ENCODE measurements at places on chromosomes 13 and 19.

DNA sequence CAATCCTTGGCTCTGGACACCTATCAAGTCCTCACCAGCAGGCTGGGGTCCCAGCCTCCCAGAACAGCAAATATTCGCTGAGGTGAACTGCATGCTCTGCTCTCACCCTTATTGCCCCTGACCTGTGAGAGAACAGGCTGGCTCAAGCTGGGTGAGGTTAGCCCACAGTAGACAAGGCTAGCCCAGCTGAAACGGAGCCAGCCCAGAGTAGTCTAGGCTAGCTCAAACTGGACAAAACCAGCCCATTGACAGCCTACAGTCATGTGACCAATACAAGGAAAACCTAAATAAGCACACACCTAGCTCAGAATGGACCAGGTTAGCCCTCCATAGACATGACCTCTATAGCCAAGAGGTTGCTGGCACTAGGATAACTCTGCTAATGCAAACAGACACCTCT, 38.4 kb downstream of the CCL25 start:
- H3K36me3 ChIP-seq = no peaks in the 10 kb centered on the region
- H3K27me3 ChIP-seq = peaks cover 8% of the 10 kb centered on the region

DNA sequence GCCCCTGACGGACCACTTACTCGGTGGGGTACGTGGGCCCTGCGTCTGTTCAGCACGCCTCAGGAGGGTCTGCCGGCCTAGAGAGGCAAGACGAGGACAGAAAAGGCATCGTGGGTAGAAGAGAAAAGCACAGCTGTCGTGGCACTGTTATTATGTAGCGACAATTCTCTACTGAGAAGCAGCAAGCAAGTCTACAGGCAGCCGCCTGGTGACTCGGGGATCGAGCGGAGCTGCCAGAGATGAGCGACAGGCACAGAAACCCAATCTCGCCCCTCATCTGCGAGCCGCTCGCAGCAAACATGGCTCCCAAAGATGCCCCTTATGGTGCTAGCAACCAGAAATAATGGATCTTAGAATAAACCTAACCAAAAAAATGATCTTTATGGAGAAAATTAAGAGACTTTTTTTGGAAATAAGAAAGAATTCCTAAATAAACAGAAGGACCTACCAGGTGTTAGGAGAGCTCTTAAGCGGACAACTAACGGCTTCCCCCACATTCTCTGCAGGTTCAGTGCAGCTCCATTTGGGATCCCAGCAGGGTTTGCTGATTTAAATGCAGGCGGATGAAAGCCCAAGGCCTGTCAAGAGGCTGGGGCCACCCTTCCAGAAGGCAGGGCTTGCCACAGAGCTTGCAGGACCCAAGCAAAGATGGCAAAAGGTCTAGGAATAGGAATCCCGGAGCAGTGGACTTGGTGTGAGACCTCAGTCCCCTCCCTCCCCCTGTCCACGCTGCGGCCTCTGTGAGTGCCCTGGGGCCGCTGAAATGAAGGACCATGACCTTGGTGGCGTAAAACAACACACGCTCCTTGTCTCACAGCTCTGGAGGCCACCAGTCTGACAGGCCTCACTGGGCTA, 152.6 kb downstream of the KDM4B start:
- H3K4me1 ChIP-seq = no peaks in the 10 kb centered on the region
- H3K27me3 ChIP-seq = no peaks in the 10 kb centered on the region
- peaks cover 23% of the 10 kb centered on the region for H3K36me3 ChIP-seq
- DNase-seq = no peak
- no peak overlapping the region for H3K27ac ChIP-seq

GRCh38 chr13:42225051-42225450, 46.9 kb upstream of the AKAP11 start:
- no peak overlapping the region for H3K27ac ChIP-seq
- DNase-seq = no peak
- no peaks in the 10 kb centered on the region for H3K4me1 ChIP-seq
- no peaks in the 10 kb centered on the region for H3K27me3 ChIP-seq

GRCh38 chr13:98348466-98349200, 171.6 kb upstream of the RNF113B start:
- H3K27ac ChIP-seq = no peak overlapping the region
- DNase-seq = no peak
- H3K4me3 ChIP-seq = no peak overlapping the region
- H3K27me3 ChIP-seq = no peaks in the 10 kb centered on the region
- no peaks in the 10 kb centered on the region for H3K4me1 ChIP-seq

GRCh38 chr13:27133889-27134288, 37.7 kb downstream of the USP12 start:
- no peak overlapping the region for H3K4me3 ChIP-seq
- no peaks in the 10 kb centered on the region for H3K27me3 ChIP-seq
- H3K36me3 ChIP-seq = no peaks in the 10 kb centered on the region
- peaks cover 79% of the 10 kb centered on the region for H3K4me1 ChIP-seq
- no peak overlapping the region for H3K27ac ChIP-seq
- no peak for DNase-seq

GRCh38 chr19:30898353-30899103, 450.7 kb downstream of the TSHZ3 start:
- no peaks in the 10 kb centered on the region for H3K36me3 ChIP-seq
- no peak for DNase-seq
- no peak overlapping the region for H3K27ac ChIP-seq
- no peak overlapping the region for H3K4me3 ChIP-seq
- no peaks in the 10 kb centered on the region for H3K27me3 ChIP-seq

DNA sequence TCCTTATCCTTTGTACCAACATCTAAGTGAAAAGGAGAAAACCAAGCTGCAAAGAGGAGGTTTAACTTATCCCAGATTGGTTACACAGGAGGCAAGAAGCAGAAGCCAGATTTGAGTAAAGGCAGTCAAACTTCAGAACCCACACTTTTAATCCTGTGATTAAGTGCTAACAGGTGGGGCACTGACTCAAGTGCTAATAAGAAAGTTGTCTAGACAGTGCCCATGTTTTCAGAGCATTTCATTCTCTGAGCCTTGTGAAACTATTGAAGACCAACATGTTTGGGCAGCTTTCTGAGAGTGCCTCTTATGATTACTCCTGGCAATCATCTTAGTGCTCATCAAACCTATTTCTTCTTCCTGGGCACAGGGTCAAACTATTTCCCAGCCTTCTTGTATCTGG, 380.8 kb downstream of the KCNRG start:
- no peak overlapping the region for H3K27ac ChIP-seq
- no peak for DNase-seq
- H3K27me3 ChIP-seq = no peaks in the 10 kb centered on the region

- no peak for DNase-seq
- no peak overlapping the region for H3K4me3 ChIP-seq
- no peaks in the 10 kb centered on the region for H3K4me1 ChIP-seq
- H3K27me3 ChIP-seq = no peaks in the 10 kb centered on the region
- H3K27ac ChIP-seq = no peak overlapping the region
- no peaks in the 10 kb centered on the region for H3K36me3 ChIP-seq
Observed at GRCh38 chr13:74203576-74203975, 69.4 kb upstream of the KLF12 start.

GRCh38 chr13:46516599-46517338, 36.2 kb upstream of the LRCH1 start:
- no peaks in the 10 kb centered on the region for H3K4me1 ChIP-seq
- H3K4me3 ChIP-seq = no peak overlapping the region
- no peak overlapping the region for H3K27ac ChIP-seq
- no peaks in the 10 kb centered on the region for H3K27me3 ChIP-seq
- DNase-seq = no peak

GRCh38 chr19:28019901-28020300, 1193.0 kb downstream of the UQCRFS1 start:
- no peaks in the 10 kb centered on the region for H3K4me1 ChIP-seq
- H3K27me3 ChIP-seq = no peaks in the 10 kb centered on the region
- no peak for DNase-seq
- no peaks in the 10 kb centered on the region for H3K36me3 ChIP-seq

DNA sequence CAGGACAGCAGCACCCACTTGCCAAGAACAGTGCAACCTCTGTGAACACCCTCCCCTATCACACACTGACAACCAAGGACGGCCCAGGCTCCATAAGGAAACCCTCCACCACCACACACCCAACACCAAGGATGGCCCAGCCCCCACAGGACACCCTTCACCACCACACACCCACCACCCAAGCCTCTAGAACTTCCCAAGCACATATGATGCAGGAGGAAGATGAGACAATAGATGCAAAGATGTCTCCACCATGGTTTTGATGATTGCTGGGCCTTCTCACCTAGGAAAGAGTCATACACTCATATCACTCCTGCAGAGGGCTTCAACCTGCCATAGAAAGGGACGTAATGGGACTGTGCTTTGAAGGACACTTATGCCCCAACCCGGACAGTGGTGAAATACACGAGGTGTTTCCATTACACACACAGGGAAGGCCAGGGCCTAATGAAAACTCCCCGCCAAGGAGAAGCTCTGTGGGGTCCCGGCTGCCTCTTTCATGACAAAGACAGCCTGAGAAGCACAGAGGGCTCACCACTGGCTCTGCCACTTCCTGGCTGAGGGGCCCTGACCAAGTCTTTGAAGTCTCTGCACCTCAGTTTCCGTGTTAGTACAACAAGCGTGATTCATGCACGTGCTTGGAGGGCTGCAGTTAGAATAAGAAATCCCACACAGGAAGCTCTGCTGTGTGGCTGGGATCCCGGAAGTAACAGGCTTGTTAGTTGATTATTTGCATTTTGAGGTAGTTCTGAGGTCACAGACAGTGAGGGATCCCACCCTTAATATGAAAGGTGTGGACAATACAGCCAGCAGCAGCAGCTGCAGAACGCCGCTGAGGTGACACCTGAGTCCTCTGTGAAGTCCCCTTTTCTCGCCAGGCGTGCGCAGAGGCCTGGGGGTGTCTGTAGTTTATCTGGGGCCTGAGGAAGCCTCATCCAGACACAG, 61.9 kb upstream of the ATP12A start:
- H3K4me3 ChIP-seq = no peak overlapping the region
- H3K27ac ChIP-seq = no peak overlapping the region
- DNase-seq = no peak
- no peaks in the 10 kb centered on the region for H3K36me3 ChIP-seq

GRCh38 chr19:31988256-31988655, 357.2 kb upstream of the ZNF507 start:
- H3K27ac ChIP-seq = no peak overlapping the region
- no peaks in the 10 kb centered on the region for H3K4me1 ChIP-seq
- no peak for DNase-seq
- H3K4me3 ChIP-seq = no peak overlapping the region
- no peaks in the 10 kb centered on the region for H3K36me3 ChIP-seq

DNA sequence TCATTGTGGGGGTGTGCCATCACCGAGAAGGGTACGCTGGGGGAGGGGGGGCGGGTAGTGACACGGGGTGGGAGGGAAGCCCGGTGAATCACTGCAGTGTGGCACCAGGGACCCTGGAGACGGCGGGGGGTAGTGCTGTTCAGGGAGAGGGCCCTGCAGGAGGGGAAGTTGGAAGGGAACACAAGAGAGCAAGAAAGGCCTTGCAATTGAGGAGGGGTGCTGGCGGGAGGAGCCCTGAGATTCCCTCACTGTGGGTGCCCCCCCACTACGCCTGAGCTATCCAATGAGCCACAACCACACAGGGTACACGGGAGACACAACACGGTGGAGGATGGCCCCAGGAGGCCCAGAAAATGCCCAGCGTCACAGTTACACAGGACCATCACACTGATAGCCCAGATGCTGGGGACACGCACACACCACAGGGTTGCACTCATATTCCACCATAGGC, 516 bp upstream of the ATP1A3 start:
- H3K36me3 ChIP-seq = no peaks in the 10 kb centered on the region
- peaks cover 31% of the 10 kb centered on the region for H3K4me1 ChIP-seq
- H3K27ac ChIP-seq = no peak overlapping the region
- no peak for DNase-seq
- H3K4me3 ChIP-seq = no peak overlapping the region

DNA sequence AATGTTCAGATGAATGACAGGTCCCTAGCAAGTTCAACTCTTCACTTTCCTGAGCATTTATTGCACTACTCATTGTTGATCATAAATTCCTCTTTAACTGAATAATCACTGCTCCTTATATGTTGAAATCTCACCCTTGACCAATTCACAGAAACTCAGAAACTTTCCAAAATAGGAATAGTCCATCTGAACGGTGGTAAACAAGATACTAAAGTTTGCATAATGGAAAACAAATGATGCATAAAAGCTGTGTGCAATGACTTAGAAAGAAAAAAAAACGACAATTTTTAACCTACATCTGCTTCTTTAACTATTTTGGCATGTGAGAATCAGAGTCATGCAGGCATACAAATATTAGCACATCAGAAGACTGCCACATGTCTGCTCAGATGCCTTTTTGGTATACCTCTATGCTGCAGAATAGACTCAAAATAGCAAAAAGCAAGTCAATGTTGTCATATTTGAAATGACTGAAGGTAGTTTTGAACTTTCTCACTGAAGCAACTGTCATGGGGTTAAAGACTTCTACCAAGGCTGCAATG, 34.8 kb downstream of the SLC10A2 start:
- H3K27me3 ChIP-seq = no peaks in the 10 kb centered on the region
- DNase-seq = no peak
- no peaks in the 10 kb centered on the region for H3K36me3 ChIP-seq
- no peaks in the 10 kb centered on the region for H3K4me1 ChIP-seq

- H3K27ac ChIP-seq = no peak overlapping the region
- H3K36me3 ChIP-seq = peaks cover 34% of the 10 kb centered on the region
- H3K27me3 ChIP-seq = no peaks in the 10 kb centered on the region
- H3K4me3 ChIP-seq = no peak overlapping the region
Observed at GRCh38 chr19:16373989-16374388, 49.4 kb downstream of the KLF2 start.

- H3K36me3 ChIP-seq = no peaks in the 10 kb centered on the region
- peaks cover 92% of the 10 kb centered on the region for H3K27me3 ChIP-seq
- DNase-seq = no peak
Observed at GRCh38 chr19:35531291-35531690, 2.0 kb upstream of the GAPDHS start.

GRCh38 chr13:27341616-27342015, 71.0 kb downstream of the RASL11A start:
- no peaks in the 10 kb centered on the region for H3K4me1 ChIP-seq
- peaks cover 10% of the 10 kb centered on the region for H3K27me3 ChIP-seq
- H3K27ac ChIP-seq = no peak overlapping the region
- no peak overlapping the region for H3K4me3 ChIP-seq
- no peaks in the 10 kb centered on the region for H3K36me3 ChIP-seq
- no peak for DNase-seq

- H3K27me3 ChIP-seq = no peaks in the 10 kb centered on the region
- H3K4me1 ChIP-seq = no peaks in the 10 kb centered on the region
- no peaks in the 10 kb centered on the region for H3K36me3 ChIP-seq
- no peak overlapping the region for H3K4me3 ChIP-seq
- DNase-seq = no peak
Observed at GRCh38 chr19:40387155-40387554, 2.8 kb downstream of the HIPK4 start.

DNA sequence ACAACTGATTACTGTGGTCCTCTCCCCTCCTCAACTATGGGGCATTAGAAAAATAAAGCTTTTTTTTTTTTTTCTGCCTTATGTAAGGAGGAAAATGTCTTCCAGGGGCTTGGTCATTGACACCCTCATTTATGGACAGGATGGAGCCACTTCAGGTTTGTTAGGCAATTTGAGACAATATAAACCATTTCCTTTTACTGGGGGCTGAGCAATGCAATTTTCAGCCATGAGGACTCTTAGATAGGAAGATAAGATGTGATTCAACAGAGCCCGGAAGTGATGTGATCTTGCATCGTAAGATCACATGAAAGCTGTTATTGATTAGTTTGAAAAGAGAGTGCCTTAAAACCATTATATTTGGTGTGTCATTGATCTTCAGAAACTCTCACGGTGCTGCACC, 210.8 kb downstream of the OXGR1 start:
- peaks cover 22% of the 10 kb centered on the region for H3K4me1 ChIP-seq
- H3K27ac ChIP-seq = peak overlapping the region; percentile 72
- H3K27me3 ChIP-seq = no peaks in the 10 kb centered on the region
- H3K36me3 ChIP-seq = no peaks in the 10 kb centered on the region
- H3K4me3 ChIP-seq = no peak overlapping the region

GRCh38 chr13:98442391-98443230, 134.3 kb downstream of the STK24 start:
- no peaks in the 10 kb centered on the region for H3K4me1 ChIP-seq
- H3K27ac ChIP-seq = no peak overlapping the region
- no peaks in the 10 kb centered on the region for H3K27me3 ChIP-seq
- H3K4me3 ChIP-seq = no peak overlapping the region
- peaks cover 14% of the 10 kb centered on the region for H3K36me3 ChIP-seq
